Skeletal muscle tissue (tissue), 5 donors: ENCODE measurements at places on chromosomes 2 and 18. TPM values are rescaled to one million over a fixed set of nuclear protein-coding genes. Genes with fewer than 3 reads are reported as not detected.

The CCDC141 gene
- 61.6 TPM for total RNA-seq

The GPR75 gene
- total RNA-seq = 1.0 TPM

The SRD5A2 gene
- not detected for total RNA-seq

The CELF4 gene
- total RNA-seq = not detected

The MAL gene
- total RNA-seq = 4.2 TPM

The COBLL1 gene
- 11.0 TPM for total RNA-seq

The LRRTM1 gene
- total RNA-seq = under 0.01 TPM

The OR6B2 gene
- total RNA-seq = not detected

The UPP2 gene
- not detected for total RNA-seq

The MOCOS gene
- total RNA-seq = 0.52 TPM

The UNC80 gene
- total RNA-seq = 2.1 TPM

The LCT gene
- total RNA-seq = not detected

The DSG2 gene
- total RNA-seq = 2.6 TPM

The NOL4 gene
- not detected for total RNA-seq

The SERPINB7 gene
- total RNA-seq = not detected

The INPP5D gene
- 8.4 TPM for total RNA-seq

The SEMA4F gene
- 1.6 TPM for total RNA-seq

The PDE11A gene
- 1.0 TPM for total RNA-seq

The TXNDC2 gene
- not detected for total RNA-seq

The HAAO gene
- total RNA-seq = 4.2 TPM

The CCT4 gene
- 141 TPM for total RNA-seq

The RASGRP3 gene
- 49.1 TPM for total RNA-seq

The CYP27C1 gene
- total RNA-seq = 2.6 TPM

The GPBAR1 gene
- total RNA-seq = 1.0 TPM

The ESPNL gene
- total RNA-seq = 1.6 TPM

The ABCG8 gene
- under 0.01 TPM for total RNA-seq

The ALK gene
- total RNA-seq = 0.52 TPM
